Stimulated activated memory B cell treated with anti-CD40 and anti-IgM and Interleukin-4, amounts not matched to agents 10 μg/mL and 1 μg/mL and 100 μg/mL, for 72 hours (primary cell): ENCODE measurements at places on chromosomes 16 and 17.

GRCh38 chr17:44604116-44604761 is 47.0 kb downstream of the FZD2 start:
- no peak for ATAC-seq

DNA sequence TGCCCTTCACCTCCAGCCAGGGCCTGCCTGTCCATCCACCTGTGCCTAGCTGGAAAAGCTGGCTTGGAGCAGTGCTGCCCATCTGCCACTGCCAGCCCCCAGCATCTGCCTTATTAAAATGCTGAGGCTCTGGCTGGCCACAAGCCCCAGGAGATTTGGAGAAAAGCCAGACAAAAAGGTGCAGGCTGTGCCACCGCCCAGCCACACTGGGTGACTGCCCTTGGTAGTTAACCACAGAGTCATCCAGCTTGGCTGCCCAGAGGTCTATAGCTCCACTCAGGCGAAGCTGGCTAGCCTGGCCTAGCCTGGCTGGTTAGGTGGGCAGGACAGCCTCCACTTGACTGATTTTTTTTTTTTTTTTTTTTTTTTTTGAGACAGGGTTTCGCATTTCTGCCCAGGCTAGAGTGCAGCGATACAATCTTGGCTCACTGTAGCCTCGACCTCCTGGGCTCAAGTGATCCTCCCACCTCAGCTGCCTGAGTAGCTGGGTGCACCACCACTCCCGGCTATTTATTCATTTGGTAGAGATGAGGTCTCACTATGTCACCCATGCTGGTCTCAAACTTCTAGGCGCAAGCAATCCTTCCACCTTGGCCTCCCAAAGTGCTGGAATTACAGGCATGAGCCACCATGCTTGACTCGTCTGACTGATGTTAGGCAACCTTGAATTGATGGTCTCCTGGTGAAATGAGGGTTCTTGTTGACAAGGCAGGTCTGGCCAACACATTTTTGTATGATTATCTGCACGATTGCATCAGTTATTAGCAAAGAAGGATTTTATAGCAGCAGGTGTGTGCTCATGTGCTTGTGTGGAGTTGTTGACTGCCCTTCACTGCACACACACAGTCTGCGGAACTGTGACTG is 103.8 kb downstream of the RAB11FIP4 start:
- peak; percentile 74 for ATAC-seq

- ATAC-seq = no peak
These were observed 62.9 kb downstream of the TMEM235 start for GRCh38 chr17:78294356-78294755.

DNA sequence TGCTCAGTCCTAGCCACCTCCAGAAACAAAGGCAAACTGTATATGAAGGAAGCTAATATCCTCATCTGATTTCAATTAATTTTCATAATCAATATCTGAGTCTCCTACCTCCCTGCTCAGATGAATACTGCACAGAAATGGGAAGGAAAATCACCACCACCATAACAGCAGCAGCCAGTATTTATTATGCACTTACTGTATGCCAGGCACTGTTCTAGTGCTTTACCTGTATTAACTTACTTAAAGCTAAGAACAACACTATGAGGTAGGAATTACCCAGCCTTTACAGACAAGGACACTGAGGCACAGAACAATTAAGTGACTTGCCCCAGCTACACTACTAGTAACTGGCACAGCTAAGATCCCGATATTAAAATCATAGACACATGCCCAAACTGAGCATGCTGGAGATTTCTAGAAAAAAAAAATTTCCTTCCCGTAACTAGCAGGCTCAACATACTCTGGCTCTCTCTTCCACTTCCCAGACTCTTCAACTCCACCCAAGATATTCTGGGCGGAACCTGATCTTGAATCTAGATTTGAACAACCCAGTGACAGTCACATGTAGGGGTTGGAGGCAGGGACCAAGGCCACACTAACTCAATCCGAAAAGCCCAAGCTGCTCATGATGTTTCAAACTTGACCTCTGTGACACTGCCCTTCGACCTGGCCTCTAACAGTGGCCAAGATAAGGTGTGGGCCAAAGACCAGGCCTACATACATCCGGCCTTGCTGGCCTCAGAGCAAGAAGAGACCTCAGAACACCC is 3.9 kb downstream of the TRIM25 start:
- ATAC-seq = no peak

- no peak for ATAC-seq
These were observed 14.2 kb downstream of the B4GALNT2 start for GRCh38 chr17:49146620-49147306.

- no peak for ATAC-seq
These were observed 67.6 kb downstream of the KPNA2 start for GRCh38 chr17:68103148-68103547.

DNA sequence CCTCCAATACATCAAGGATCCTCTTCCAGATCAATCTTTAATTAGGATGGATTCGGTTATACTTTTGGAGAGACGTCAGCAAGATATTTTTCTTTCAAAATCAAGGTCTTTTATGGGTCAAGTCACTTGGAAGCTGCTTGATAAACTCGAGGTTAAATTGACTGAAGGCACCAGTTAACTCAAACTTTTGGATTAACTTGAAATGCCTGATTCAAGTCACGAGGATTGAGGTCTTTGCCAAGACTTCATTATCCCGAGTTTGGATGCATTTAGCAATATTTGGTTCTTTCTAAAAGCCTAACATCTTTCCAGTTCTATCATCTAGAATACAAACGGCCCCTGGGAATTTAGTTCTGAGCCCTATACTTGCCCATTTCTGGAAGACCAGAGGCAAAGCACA is 82.9 kb downstream of the MYH11 start:
- no peak for ATAC-seq

GRCh38 chr17:74325743-74326379 is at the start of gene KIF19:
Gene KIF19 (plus strand): TSS chr17:74326226. CDS start chr17:74326350, 124 bp downstream.
- ATAC-seq = peak; percentile 68

DNA sequence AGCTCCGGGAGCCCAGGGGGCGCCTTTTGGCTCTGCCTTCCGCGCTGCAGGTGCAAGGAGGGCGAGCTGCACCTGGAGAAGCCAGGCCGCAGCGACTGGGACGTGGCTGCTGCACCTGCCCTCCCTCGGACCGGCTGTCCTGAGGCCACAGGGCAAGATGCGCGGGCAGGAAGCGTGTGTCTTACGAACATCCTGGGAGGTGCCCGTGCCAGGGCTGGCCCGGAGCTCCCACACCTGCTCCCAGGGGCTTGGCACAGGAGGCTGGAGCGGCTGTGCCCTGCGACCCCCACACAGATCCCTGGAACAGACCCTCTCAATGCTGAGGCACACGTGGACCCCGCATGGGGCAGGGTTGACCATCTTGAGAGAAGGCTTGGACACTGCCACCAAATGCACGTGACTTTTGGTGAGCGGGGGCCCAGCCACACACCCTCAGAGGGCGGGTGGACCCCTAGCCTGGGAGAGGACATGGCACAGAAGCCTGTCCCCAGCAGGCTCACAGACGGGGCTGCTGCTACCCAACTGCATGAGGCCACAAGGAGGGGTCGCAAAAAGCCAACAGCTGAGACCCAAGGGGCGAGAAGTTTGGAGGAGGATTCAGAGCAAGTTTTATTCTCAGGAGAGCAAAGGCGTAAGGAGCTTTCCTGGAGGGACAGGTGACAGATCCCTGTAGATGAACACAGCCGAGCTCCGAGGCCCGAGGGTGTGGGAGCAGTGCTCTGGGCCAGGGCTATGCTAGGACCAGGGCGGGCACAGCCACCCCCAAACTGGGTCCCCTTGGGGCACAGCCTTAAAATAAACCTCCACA is 11.4 kb downstream of the NDUFAF8 start:
- ATAC-seq = no peak

DNA sequence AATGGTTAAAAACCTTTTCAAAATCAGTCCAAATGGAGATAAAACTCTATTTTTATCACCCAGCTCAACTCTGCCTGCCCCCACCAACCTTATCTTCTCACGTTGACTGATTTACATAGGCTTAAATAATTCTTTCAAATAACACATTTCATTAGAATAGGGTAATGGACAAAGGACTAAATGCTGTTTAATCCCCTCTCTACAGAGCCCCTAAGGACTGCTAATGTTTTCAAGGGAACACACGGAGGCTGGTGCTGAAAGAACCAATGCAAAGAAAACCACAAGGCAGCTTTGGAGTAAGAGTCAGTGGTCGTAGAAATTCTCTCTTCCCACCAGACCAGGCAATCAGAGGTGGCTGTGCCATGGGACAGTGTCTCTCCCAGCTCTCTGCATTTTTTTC is 445.7 kb upstream of the MAF start:
- ATAC-seq = no peak
